ENCODE measurements at places on chromosomes 16 and 17. TPM values are rescaled to one million over a fixed set of nuclear protein-coding genes. Genes with fewer than 3 reads are reported as not detected.

KRT33A gene
- total RNA-seq: not detected

ADAT1 gene
- 71.4 TPM for total RNA-seq

KRT36 gene
- not detected for total RNA-seq

CDRT15L2 gene
- not detected for total RNA-seq

CCL22 gene
- not detected for total RNA-seq

SHISA6 gene
- not detected for total RNA-seq

ACE gene
- total RNA-seq: 1.3 TPM

RANBP10 gene
- 4.0 TPM for total RNA-seq

DYNLRB2 gene
- not detected for total RNA-seq

BEAN1 gene
- total RNA-seq: 7.0 TPM

Data from epithelial cell of proximal tubule (primary cell).